Mesenchymal stem cell (in vitro differentiated cells and primary cell): ENCODE measurements at places on chromosomes 11 and 22.
A peak's percentile ranks its signal among the peaks of the same experiment; 100 is the strongest.

DNA sequence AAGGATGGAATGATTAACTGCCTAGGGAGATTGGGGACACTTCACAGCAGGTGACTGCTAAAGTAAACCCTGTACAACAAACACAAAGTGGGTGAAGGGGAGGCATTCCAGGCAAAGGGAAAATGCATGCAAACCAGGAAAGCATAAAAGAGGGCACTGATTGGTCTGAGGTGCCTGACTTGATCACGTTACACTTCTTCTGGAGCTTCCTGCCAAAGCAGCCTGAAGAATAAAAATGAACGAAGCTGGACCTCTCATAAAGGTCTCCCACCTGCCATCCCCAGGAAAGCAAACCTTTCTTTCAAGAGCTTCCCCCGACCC, 46.7 kb upstream of the SCUBE2 start:
- DNase-seq: no peak

GRCh38 chr22:29733362-29734201, 13.8 kb downstream of the CABP7 start:
- DNase-seq: peak; percentile 42

DNA sequence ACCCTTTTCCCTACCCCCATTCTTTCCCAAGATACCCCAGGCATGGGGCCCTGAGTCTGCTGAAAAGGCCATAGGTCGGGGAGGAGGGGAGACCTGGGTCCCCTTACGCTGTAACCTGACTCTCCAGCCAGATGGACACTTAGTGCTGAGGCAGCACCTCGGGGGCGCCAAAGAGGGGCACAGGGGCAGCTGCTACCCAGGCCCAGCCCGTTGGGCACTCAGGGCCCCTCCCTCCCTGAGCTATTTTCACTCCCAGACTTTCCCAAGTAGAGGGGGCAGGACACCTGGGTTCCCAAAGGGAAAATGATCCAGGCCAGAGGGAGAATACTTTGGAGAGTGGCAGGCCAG, 933 bp downstream of the ACTN3 start:
- DNase-seq: no peak

GRCh38 chr11:59218319-59218718, 5.6 kb upstream of the MPEG1 start:
- DNase-seq: no peak
